ENCODE measurements at places on chromosomes 3 and 15. TPM values are rescaled to one million over a fixed set of nuclear protein-coding genes. Genes with fewer than 3 reads are reported as not detected.

GRCh38 chr3:126731044-126731443 lies 27.0 kb downstream of the CHCHD6 start:
- no peak overlapping the region for H3K4me3 ChIP-seq
- peaks cover 7% of the 10 kb centered on the region for H3K36me3 ChIP-seq
- DNase-seq, result no peak
- H3K4me1 ChIP-seq, result no peaks in the 10 kb centered on the region

DNA sequence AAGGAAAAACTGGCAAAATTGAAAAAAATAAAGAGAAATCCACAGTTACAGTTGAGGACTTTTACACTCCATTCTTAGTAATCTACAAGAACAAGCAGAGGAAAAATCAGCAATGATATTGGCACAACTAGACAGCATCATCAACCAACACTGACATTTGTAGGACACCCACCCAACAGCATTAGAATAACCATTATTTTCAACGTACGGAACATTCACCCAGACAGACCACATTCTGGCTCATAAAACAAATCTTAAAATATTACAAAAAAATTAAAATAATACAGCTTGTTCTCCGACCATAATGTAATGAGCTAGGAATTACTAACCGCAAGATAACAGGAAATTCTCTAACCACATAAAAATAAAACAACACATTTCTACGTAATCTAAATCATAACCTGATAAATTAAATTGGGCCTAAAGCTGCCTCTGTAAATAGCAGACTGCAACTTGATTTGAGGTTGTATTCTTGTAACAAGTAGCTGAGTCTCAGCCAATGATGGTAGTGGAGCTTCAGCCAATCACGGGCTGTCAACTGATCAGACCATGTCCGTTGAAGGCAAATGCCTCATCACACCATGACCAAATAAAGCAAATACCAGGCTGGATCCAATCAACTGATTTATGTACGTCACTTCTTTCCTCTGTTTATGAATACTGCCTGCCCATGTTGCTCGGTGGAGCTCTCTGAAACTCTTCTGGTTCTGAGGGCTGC lies 9.2 kb downstream of the PLSCR4 start:
- no peaks in the 10 kb centered on the region for H3K36me3 ChIP-seq
- H3K4me3 ChIP-seq, result no peak overlapping the region
- no peak for DNase-seq
- no peaks in the 10 kb centered on the region for H3K27me3 ChIP-seq
- H3K27ac ChIP-seq, result no peak overlapping the region

DNA sequence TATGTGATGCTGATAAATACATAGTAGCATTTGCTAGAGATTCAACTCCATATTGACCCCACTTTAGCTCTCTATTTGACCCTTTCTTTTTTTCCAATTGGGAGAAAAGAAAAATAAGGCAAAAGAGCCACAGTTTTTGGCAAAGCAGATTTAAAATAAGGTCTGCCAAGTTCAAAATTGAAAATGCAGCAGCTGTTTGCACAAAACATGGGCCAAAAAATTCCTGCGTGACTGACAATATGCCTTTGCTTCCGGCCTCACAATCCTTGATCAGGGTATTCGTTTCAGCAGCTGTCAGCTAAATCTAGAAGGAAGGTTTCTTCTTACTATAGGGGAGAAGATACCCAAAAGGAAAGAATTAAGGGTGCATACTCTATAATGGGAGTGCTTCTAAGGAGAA lies 563.5 kb upstream of the CCDC54 start:
- H3K36me3 ChIP-seq, result no peaks in the 10 kb centered on the region
- no peaks in the 10 kb centered on the region for H3K4me1 ChIP-seq
- H3K27ac ChIP-seq, result no peak overlapping the region
- no peak overlapping the region for H3K4me3 ChIP-seq
- DNase-seq, result no peak

DNA sequence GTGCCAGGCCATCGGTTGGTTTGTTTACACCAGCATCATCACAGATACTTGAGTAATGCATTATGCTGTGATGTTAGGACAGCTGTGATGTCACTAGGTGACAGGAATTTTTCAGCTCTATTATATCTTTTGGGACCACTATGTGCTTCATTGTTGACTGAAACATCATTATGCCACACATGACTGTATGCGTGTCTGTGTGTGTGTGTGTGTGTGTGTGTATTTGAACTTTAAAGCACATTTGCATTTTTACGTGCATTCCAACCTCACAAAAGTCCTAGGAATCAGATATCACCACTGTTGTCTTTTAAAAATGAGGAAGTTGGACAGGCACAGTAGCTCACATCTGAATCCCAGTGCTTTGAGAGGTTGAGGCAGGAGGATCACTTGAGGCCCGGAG lies 223.0 kb downstream of the TBL1XR1 start:
- H3K36me3 ChIP-seq, result no peaks in the 10 kb centered on the region
- DNase-seq, result no peak
- no peak overlapping the region for H3K27ac ChIP-seq
- no peak overlapping the region for H3K4me3 ChIP-seq

CELSR3 gene
- 3.5 TPM for total RNA-seq

DNA sequence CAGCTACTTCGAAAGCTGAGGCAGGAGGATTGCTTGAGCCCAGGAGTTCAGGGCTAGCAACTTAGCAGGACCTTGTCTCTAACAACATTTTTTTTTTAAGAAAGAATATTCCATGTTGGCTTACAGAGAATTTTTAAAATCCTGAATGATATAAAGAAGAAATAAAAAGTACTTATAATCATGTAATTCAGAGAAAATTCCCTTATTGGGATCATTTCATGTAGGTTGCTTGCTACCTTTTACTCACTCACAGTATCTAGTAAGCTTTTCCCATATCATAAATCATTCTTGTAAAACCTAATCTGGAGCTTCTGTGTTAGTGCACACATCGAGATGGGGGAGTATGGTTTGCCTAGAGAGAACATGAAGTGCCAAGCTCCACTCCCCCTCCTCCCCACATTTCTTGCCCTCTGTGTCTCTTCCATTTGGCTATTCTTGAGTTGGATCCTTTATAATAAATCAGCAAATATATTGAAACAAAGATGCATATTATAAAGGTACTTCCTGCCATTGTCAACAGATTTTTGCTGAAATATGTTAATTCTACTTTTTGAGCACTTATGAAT lies 13.6 kb downstream of the TF start:
- no peak overlapping the region for H3K27ac ChIP-seq
- no peak for DNase-seq
- no peaks in the 10 kb centered on the region for H3K27me3 ChIP-seq
- H3K4me1 ChIP-seq, result no peaks in the 10 kb centered on the region

- no peak for DNase-seq
- H3K4me1 ChIP-seq, result peaks cover 88% of the 10 kb centered on the region
- no peak overlapping the region for H3K27ac ChIP-seq
- no peaks in the 10 kb centered on the region for H3K36me3 ChIP-seq
- no peak overlapping the region for H3K4me3 ChIP-seq
Measured at GRCh38 chr15:45641999-45642932, 7.4 kb downstream of the SQOR start.

DNA sequence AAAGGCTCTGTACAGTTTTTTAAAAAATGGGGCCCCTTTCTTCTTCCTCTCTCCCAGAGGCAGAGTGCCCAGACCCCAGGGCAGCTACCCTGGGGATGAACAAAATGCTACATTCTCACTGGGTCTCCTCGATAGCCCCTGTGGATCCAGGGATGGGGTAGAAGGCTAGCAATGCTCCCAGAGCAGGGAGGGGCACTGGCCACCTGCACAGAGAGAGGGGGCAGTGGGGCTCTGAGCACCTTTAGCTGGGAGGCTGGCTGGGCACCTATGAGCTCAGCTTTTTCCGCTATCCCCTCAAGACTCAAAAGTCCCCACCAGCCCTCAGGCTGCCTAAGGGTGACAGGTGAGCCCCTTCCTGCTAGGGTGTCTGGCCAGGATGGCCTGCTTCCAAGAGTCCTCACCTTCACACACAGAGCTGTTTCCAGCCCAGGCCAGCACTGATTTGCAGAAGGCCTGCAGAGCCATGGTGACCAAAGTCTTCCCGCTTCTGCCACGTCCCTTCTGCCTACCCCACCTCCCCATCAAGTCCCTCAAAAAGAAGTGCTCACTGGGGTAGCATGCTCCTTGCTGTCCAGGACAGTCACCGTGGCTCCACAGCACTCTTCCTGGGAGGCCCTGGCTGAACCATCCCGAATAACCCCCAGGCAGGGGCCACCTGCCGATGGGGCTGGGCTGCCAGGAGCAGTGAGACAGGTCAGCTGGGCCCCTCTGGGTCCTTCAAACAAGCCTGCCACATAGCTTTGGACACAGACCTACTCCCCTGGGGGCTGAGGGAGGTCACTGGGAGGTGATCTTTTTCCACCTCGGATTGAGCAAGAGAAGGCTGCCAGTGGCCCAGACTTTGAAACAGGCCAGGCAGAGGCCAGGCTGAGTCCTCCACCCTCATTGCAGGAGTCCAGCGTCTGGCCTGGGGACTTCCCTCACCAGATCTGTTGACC lies 20.4 kb downstream of the BMF start:
- no peak overlapping the region for H3K27ac ChIP-seq
- no peaks in the 10 kb centered on the region for H3K4me1 ChIP-seq
- DNase-seq, result no peak
- no peak overlapping the region for H3K4me3 ChIP-seq
- H3K27me3 ChIP-seq, result no peaks in the 10 kb centered on the region

- H3K36me3 ChIP-seq, result no peaks in the 10 kb centered on the region
- H3K4me1 ChIP-seq, result peaks cover 19% of the 10 kb centered on the region
- no peak overlapping the region for H3K27ac ChIP-seq
- H3K27me3 ChIP-seq, result no peaks in the 10 kb centered on the region
- H3K4me3 ChIP-seq, result no peak overlapping the region
- DNase-seq, result no peak
Measured at GRCh38 chr15:90829126-90829525, 39.3 kb upstream of the FURIN start.

DNA sequence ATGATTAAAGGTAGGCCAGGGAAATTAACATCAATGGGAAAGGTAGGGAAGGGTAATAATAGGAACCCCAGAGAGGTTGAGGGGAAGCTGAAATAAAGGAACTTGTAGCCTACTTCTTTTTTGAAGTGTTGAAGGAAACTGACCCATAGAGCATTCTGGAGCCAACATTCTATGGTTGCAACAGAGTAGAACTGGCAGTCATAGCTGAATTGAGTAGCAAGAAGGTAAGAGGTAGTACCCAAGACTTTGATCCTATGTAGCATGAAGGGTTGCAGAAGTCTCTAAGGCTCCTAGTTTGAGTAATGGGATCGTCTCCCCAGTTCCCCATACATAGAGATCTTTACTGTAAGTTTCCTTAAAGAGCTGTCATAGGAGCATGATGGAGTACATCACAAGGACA lies 7.4 kb upstream of the ZNF774 start:
- H3K4me3 ChIP-seq, result no peak overlapping the region
- no peak overlapping the region for H3K27ac ChIP-seq
- H3K4me1 ChIP-seq, result peaks cover 11% of the 10 kb centered on the region
- no peak for DNase-seq
- H3K36me3 ChIP-seq, result no peaks in the 10 kb centered on the region
- H3K27me3 ChIP-seq, result no peaks in the 10 kb centered on the region

- peaks cover 29% of the 10 kb centered on the region for H3K4me1 ChIP-seq
- H3K4me3 ChIP-seq, result peak overlapping the region; percentile 13
- H3K27me3 ChIP-seq, result no peaks in the 10 kb centered on the region
- H3K36me3 ChIP-seq, result no peaks in the 10 kb centered on the region
- peak; percentile 15 for DNase-seq
Measured at GRCh38 chr3:112958811-112959560, 15.9 kb downstream of the CD200R1 start.

ACKR4 gene
- not detected for total RNA-seq

GRCh38 chr15:71437919-71438318 lies 322.6 kb downstream of the THSD4 start:
- no peak for DNase-seq
- H3K27me3 ChIP-seq, result no peaks in the 10 kb centered on the region
- no peak overlapping the region for H3K27ac ChIP-seq
- H3K4me3 ChIP-seq, result no peak overlapping the region

GRCh38 chr3:150675587-150675986 lies 28.1 kb downstream of the ERICH6 start:
- no peak overlapping the region for H3K27ac ChIP-seq
- DNase-seq, result no peak
- no peaks in the 10 kb centered on the region for H3K27me3 ChIP-seq
- H3K4me3 ChIP-seq, result no peak overlapping the region

CLDN16 gene
- not detected for total RNA-seq

DNA sequence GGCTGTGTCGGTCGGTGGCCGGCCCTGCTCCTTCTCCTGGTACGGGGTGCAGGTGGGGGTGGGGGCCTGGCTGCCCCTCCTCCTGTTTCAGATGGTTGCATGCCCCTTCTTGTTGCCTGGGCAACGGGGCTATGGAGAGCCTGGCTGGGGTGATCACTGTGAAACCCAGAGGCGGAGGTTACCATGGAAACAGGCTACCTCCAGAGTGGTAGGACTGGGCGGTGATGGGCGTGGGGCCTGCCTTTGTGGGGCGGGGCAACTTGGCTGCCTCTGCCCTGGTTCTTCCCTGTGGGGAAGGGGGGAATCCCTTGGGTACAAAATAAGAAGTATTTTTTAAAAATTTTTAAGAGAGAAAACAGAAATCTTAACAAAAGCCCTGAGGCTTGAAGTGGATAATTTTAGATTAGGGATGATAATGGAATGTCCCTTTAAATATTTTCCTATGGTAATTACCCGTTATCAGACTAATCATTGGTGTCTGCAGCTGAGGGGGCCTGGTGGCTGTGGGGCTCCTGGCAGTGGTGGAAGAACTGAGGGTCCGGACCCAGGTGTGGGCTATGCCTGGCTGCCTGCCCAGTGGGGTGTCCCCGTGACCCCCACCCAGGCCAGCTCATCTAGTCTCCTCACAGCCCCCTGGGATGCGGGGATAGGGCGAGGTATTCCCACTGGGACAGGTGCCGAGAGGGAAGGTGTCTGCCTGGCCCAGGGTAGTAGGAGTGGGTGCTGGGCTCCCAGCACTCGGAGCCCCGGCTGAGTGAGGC lies 32.5 kb downstream of the PLXNA1 start:
- no peak overlapping the region for H3K4me3 ChIP-seq
- no peaks in the 10 kb centered on the region for H3K36me3 ChIP-seq
- no peak overlapping the region for H3K27ac ChIP-seq
- no peaks in the 10 kb centered on the region for H3K4me1 ChIP-seq
- no peak for DNase-seq

SNRPN gene
- total RNA-seq, result 158 TPM

GCSAM gene
- 42.1 TPM for total RNA-seq

TM4SF4 gene
- not detected for total RNA-seq

- H3K27ac ChIP-seq, result peak overlapping the region; percentile 83
- DNase-seq, result no peak
- peaks cover 79% of the 10 kb centered on the region for H3K4me1 ChIP-seq
- H3K27me3 ChIP-seq, result no peaks in the 10 kb centered on the region
- H3K4me3 ChIP-seq, result peak overlapping the region; percentile 80
Measured at GRCh38 chr15:85693277-85693676, 101.4 kb downstream of the KLHL25 start.

GRCh38 chr3:46087871-46088270 lies 60.6 kb upstream of the XCR1 start:
- no peak for DNase-seq
- no peak overlapping the region for H3K27ac ChIP-seq
- peaks cover 6% of the 10 kb centered on the region for H3K4me1 ChIP-seq
- H3K4me3 ChIP-seq, result no peak overlapping the region
- no peaks in the 10 kb centered on the region for H3K36me3 ChIP-seq
- H3K27me3 ChIP-seq, result no peaks in the 10 kb centered on the region

TOPAZ1 gene
- not detected for total RNA-seq

- H3K4me1 ChIP-seq, result no peaks in the 10 kb centered on the region
- H3K4me3 ChIP-seq, result no peak overlapping the region
- H3K36me3 ChIP-seq, result no peaks in the 10 kb centered on the region
- no peaks in the 10 kb centered on the region for H3K27me3 ChIP-seq
- DNase-seq, result no peak
Measured at GRCh38 chr15:71758711-71759110, 51.6 kb upstream of the NR2E3 start.
